ENCODE measurements at places on chromosomes 7 and 10. TPM values are rescaled to one million over a fixed set of nuclear protein-coding genes. Genes with fewer than 3 reads are reported as not detected.

DNA sequence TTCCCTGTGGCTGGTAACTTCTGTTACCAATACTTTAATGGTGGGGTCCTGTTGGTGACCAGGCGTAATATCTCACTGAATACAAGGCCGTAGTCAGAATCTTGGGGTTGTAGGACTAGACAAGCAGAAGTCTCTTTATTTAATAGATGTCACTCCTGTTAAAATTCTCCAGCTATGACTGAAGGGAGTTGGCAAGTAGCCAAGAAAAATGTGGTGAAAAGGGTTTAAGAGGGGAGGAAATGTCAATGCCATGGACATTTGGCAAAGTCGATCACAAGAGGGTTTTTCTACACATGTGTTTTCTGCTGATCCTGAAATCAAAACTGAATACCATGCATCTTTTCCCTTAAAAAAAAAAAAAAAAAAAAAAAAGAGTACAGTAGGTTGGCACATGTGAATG, 533.5 kb downstream of the AUTS2 start:
- H3K4me1 ChIP-seq, result no peaks in the 10 kb centered on the region
- H3K27ac ChIP-seq, result no peak overlapping the region
- no peak overlapping the region for H3K4me3 ChIP-seq
- H3K36me3 ChIP-seq, result no peaks in the 10 kb centered on the region
- no peak for DNase-seq

- H3K36me3 ChIP-seq, result no peaks in the 10 kb centered on the region
- no peak overlapping the region for H3K4me3 ChIP-seq
- no peaks in the 10 kb centered on the region for H3K27me3 ChIP-seq
- H3K4me1 ChIP-seq, result no peaks in the 10 kb centered on the region
- no peak overlapping the region for H3K27ac ChIP-seq
Measured at GRCh38 chr10:129278686-129279085, 188.4 kb upstream of the MGMT start.

DNA sequence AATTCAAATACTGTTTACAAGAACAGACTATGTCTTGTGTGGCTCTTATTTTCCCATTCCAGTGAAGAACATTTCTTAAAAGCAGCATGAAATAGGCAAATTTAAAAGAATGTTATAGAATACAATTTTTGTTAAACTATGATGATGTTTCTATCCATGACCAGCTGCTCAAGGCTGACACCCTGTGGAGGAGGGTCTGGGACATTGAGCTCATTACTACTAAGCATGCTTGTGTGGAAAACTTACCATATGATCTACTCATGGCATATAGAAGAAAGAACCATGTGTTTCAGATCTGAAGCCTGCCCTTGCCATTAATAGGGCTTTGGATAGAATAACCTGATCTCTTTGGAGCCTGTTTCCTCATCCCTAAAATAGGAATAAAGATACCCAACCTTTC, 125.0 kb downstream of the FOXP2 start:
- DNase-seq, result no peak
- H3K4me1 ChIP-seq, result no peaks in the 10 kb centered on the region
- H3K36me3 ChIP-seq, result no peaks in the 10 kb centered on the region
- H3K27ac ChIP-seq, result no peak overlapping the region

- H3K4me3 ChIP-seq, result peak overlapping the region; percentile 66
- H3K27ac ChIP-seq, result no peak overlapping the region
- H3K27me3 ChIP-seq, result peaks cover 14% of the 10 kb centered on the region
- peaks cover 5% of the 10 kb centered on the region for H3K4me1 ChIP-seq
Measured at GRCh38 chr7:128135159-128135514, 103.9 kb upstream of the LRRC4 start.

DNA sequence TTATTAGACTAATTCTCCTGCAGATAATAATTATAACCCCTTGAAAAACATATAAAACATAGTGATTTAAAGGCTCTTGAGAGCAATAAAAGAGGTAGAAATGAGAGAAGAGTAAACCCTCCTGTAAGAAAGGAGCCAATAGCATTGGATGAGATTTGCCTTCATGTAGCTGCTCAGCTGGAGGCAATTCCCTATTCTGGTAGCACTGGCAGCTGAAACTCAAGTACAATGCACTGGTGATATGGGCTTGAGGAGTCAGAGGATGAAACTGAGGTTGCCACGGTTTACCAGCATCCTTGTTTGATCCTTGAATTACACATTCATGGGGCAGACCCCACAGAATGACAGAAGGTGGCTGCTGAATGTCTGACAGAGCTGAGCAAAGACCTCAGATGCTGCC, 76.4 kb downstream of the CTTNBP2 start:
- DNase-seq, result no peak
- no peaks in the 10 kb centered on the region for H3K4me1 ChIP-seq
- no peak overlapping the region for H3K4me3 ChIP-seq
- no peaks in the 10 kb centered on the region for H3K36me3 ChIP-seq

DNA sequence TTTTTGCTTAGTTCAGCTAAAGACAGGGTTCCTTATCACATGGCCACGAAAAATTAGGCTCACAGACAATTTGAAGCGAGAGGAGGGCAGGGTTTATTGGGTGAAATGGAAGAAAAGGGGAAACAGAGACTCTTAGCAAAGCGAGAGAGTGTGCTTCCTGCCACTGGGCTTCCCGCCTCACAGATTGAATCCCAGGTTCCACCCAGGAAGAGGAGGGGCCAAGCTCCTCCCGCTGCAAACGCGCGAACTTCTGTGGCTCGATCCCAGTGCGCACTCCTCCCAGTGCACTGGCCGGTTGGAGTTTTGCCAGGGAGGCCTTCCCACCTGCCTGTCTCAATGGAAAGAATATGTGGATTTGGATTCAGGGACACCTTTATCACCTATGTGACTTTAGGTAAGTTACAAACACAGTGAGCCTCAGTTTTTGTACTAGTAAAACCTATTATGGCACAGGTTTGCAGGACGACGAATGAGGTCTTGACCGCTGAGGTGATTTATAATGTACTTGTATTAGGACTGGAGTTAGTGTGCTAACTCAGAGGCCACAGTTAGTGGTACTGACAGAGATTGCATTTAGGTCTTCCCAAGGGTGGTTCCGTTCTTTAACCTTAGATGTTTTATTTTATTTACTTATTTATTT, 48.5 kb upstream of the SP8 start:
- H3K4me3 ChIP-seq, result no peak overlapping the region
- H3K27me3 ChIP-seq, result no peaks in the 10 kb centered on the region

GRCh38 chr10:61628151-61628874, 34.4 kb upstream of the CABCOCO1 start:
- no peak overlapping the region for H3K4me3 ChIP-seq
- no peak overlapping the region for H3K27ac ChIP-seq
- H3K4me1 ChIP-seq, result no peaks in the 10 kb centered on the region
- H3K27me3 ChIP-seq, result no peaks in the 10 kb centered on the region

- H3K4me3 ChIP-seq, result no peak overlapping the region
- H3K27ac ChIP-seq, result no peak overlapping the region
- H3K36me3 ChIP-seq, result no peaks in the 10 kb centered on the region
- no peaks in the 10 kb centered on the region for H3K4me1 ChIP-seq
Measured at GRCh38 chr7:101465576-101466196, 103.0 kb downstream of the COL26A1 start.

DNA sequence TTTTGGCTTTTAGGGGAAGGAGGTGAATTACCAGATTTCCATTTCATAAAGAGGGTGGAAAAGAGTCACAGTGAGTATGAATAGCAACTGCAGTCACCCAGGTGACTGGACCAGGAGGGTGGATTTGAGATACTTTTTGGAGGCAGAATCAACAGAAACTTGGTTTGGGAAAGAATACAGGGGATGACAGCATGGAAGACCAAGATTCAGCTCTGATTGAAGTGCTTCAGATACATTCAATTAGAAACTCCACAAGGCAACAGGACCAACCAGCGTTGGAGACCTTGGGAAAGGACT, 83.0 kb downstream of the SGMS1 start:
- H3K4me3 ChIP-seq, result no peak overlapping the region
- H3K36me3 ChIP-seq, result no peaks in the 10 kb centered on the region
- H3K27ac ChIP-seq, result no peak overlapping the region
- no peak for DNase-seq

DNA sequence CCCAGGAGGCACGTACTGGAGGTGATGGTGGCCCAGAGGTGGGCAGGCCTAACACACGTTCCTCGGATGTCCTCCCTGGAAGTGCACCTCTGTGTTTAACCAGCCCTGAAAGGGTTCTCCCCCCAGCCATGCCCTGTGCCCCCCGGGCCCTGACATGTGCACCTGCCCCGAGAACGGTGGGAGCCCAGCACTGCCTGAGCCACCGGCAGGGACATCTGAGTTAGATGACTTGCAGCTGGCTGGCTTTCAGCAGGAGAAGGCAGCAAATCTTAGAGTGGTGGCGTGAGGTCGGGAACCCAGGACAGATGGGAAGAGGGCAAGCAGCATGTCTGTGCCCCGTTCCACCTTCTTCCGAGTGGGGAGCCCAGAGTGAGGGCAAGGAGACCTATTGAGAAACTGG, 291.8 kb downstream of the TCERG1L start:
- no peaks in the 10 kb centered on the region for H3K36me3 ChIP-seq
- DNase-seq, result no peak
- H3K4me1 ChIP-seq, result no peaks in the 10 kb centered on the region
- H3K27me3 ChIP-seq, result peaks cover 3% of the 10 kb centered on the region
- H3K4me3 ChIP-seq, result no peak overlapping the region

- no peaks in the 10 kb centered on the region for H3K27me3 ChIP-seq
- DNase-seq, result no peak
- H3K27ac ChIP-seq, result peak overlapping the region; percentile 31
- no peaks in the 10 kb centered on the region for H3K4me1 ChIP-seq
- peak overlapping the region; percentile 61 for H3K4me3 ChIP-seq
Measured at GRCh38 chr7:150520145-150520544, 5.5 kb downstream of the GIMAP7 start.

DNA sequence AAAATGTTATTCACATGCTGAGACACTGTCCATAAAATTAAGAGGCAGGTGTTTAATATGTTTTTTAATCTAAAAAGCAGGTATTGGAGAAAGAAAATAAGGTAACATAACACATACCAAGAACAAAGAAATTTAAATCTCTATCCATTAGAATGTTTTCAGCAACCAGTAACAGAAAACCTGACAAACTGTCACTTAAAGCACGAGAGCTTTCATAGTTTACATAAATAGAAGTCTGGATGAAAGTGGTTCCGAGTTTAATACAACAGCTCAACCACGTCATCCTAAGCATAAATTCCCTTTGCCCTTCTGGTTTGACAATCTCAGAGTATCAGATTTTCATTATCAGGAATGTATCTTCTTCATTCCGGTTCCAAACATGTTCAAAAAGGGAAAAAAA, 1249.4 kb upstream of the SORCS1 start:
- H3K27me3 ChIP-seq, result no peaks in the 10 kb centered on the region
- H3K4me1 ChIP-seq, result no peaks in the 10 kb centered on the region
- no peaks in the 10 kb centered on the region for H3K36me3 ChIP-seq
- no peak overlapping the region for H3K27ac ChIP-seq
- DNase-seq, result no peak

DNA sequence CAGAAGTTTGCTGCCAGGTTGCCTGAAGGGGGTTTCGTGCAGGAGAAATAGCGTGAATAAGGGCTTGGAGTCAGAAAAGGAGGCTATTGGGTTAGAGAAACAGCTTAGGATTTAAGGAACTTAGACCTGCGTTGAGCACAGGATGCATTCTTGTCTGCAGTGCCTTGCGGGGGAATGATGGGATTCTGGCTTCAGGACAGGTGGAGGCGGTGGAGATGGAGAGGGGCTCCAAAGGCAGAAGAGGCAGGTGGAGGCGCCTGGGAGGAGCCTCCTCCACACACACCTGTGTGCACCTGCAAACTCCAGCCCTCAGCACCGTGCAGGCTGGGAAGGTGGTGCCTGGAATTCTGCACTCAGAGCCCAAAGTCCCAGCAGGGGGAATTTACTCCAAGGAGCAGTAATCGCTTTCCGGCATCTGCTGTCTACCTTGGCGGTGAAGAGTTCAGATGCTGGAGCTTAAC, 1.8 kb downstream of the CLIP2 start:
- peaks cover 4% of the 10 kb centered on the region for H3K4me1 ChIP-seq
- DNase-seq, result no peak
- no peaks in the 10 kb centered on the region for H3K27me3 ChIP-seq
- no peak overlapping the region for H3K27ac ChIP-seq

Gene EBLN1
- total RNA-seq, result not detected

Gene CLRN3
- total RNA-seq, result not detected

Gene C10orf62
- total RNA-seq, result not detected

Gene CH25H
- 0.13 TPM for total RNA-seq

Gene PNLIPRP3
- total RNA-seq, result not detected

Gene SYT15B
- 1.5 TPM for total RNA-seq

Data from psoas muscle (tissue), 8 donors.